ENCODE measurements at places on chromosomes 3 and 15. TPM values are rescaled to one million over a fixed set of nuclear protein-coding genes. Genes with fewer than 3 reads are reported as not detected.

DNA sequence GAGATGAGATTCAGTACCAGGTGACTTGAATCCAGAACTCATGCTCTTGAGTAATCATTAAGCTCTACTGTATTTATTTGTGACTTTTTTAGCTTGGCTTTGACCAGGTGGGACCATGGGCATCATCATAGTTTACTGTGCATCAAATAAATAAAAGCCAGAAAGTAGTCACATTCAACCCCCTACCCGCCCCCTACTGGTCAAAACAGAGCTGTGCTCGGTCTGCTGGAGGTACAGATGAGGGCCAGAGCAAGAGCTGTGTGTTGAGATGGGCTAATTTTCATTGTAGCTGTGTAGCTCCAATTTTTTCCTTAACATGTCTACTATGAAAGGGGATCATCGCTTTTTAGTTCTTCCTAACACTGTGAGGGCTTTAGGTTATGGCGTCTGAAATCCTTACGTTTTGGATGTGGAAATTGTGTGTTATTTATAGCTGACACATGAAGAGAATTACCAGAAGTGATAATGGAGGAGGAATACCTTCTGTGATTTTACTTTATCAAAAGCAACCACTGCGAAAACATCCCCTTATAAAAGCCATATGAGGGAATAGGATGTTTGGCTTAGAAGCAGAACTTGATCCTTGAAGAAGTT, 375.1 kb downstream of the PTPRG start:
- DNase-seq = no peak
- no peak overlapping the region for H3K4me3 ChIP-seq
- no peaks in the 10 kb centered on the region for H3K4me1 ChIP-seq
- no peak overlapping the region for H3K27ac ChIP-seq

Gene SCN11A
- not detected for total RNA-seq

Gene DLEC1
- total RNA-seq = 3.8 TPM

Gene GALNT15
- total RNA-seq = not detected

Gene TRH
- not detected for total RNA-seq

Gene ANKRD34C
- not detected for total RNA-seq

GRCh38 chr3:106332884-106333283, 464.1 kb upstream of the CBLB start:
- peaks cover 65% of the 10 kb centered on the region for H3K4me1 ChIP-seq
- DNase-seq = peak; percentile 55
- peaks cover 8% of the 10 kb centered on the region for H3K36me3 ChIP-seq
- H3K27ac ChIP-seq = peak overlapping the region; percentile 80

Gene AGBL1
- not detected for total RNA-seq

DNA sequence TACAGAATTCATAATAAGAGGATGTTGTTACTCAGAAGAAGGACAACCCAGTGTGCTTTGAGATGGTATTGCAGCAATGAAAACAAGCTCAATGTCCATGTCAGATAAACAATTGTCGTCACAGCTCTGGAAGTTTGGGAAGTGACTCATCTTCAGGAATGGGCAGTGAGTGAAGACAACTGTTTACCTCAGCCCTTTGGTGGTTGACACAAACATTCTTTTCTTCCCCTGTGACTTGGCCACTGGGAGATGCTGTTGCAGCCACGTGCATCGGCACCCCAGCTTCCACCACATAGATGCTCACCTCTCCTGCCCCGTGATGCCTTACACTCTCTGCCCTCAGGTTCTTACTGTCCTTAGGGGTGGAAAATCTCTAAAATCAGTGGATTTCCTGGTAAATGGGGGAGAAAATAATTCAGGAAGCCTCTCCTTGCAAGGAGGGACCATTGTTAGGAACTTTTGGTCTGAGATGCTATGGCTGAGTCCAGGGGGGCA, 114.1 kb upstream of the GALNT15 start:
- no peak overlapping the region for H3K27ac ChIP-seq
- H3K36me3 ChIP-seq = no peaks in the 10 kb centered on the region
- no peaks in the 10 kb centered on the region for H3K4me1 ChIP-seq
- no peak for DNase-seq
- H3K27me3 ChIP-seq = peaks cover 7% of the 10 kb centered on the region

Gene POMGNT2
- 7.8 TPM for total RNA-seq

GRCh38 chr3:150636258-150636657, 33.1 kb downstream of the SELENOT start:
- H3K4me3 ChIP-seq = no peak overlapping the region
- peaks cover 13% of the 10 kb centered on the region for H3K36me3 ChIP-seq
- no peak for DNase-seq
- no peak overlapping the region for H3K27ac ChIP-seq

DNA sequence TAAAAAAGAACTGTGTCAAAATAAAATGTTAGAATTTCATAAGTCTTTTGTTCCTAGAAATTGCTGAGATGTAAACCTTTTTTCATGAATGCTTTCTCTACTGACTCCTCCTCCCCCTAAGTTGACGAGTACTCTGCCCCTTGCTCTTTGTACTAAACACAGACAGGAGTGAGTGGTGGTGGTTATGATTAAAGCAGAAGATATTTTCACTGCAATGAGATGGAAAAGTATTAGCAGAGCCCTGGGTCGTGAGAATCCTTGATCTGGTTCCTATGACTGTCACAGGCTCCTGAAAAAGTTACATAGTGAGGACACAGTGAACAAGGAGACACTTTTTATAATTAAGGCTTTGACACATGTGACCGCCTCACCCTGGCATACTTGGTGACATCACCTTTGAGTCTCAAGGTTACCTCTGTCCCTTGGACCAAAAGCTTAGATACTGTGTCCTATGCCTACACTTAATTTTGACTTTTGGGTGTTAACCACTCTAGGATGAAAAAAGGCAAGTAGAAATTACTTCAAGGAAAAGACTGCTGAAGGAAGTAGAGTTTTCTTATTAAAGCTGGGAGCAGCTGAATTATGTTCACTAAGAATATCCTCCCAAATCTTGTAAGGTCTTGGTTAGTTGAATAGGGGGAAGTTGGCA, 130.4 kb upstream of the LYSMD4 start:
- no peak overlapping the region for H3K4me3 ChIP-seq
- H3K27me3 ChIP-seq = no peaks in the 10 kb centered on the region
- no peak for DNase-seq
- peaks cover 2% of the 10 kb centered on the region for H3K4me1 ChIP-seq
- H3K27ac ChIP-seq = no peak overlapping the region

DNA sequence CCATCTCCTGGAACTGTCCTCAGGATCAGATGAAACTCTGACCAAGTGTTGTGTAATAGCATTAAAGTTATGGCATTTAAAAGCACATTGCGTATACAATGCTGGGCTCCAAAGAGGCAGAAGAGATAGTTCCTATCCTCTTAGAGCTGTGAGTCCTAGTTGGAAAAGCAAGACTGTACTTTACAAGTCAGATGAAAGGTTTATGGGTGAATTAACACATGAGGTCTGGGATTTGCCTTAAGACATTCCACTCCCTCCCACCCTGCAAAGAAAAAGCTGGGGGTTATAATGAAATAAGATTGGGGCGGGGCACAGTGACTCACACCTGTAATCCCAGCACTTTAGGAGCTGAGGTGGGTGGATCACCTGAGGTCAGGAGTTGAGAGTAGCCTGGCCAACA, 35.6 kb downstream of the SNAPC5 start:
- no peak for DNase-seq
- no peaks in the 10 kb centered on the region for H3K27me3 ChIP-seq
- peaks cover 45% of the 10 kb centered on the region for H3K36me3 ChIP-seq
- no peak overlapping the region for H3K4me3 ChIP-seq
- peaks cover 9% of the 10 kb centered on the region for H3K4me1 ChIP-seq

GRCh38 chr15:43441316-43441715, 51.6 kb downstream of the TP53BP1 start:
- no peak for DNase-seq
- no peak overlapping the region for H3K4me3 ChIP-seq
- H3K4me1 ChIP-seq = peaks cover 11% of the 10 kb centered on the region
- H3K27ac ChIP-seq = peak overlapping the region; percentile 89
- H3K27me3 ChIP-seq = no peaks in the 10 kb centered on the region

DNA sequence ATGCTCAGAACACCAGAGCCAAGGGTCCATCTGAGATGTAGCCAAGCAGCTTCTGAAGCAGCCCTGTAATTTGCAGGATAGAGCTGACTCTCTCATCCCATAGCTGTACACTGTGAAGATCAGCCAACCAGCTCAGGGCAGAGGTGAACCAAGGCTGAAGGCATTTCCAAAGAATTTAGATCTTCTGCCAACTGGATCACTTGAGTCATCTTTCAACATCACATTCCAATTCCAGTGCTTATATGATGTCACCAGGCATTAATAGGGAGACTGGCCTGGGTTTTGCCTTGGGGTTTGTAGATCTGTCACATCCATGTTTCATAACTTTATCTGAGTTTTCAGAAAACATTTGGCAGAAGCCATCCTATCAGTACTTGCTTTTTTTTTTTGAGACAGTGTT, 98.2 kb downstream of the NR2F2 start:
- no peak for DNase-seq
- no peak overlapping the region for H3K27ac ChIP-seq
- no peaks in the 10 kb centered on the region for H3K36me3 ChIP-seq
- no peak overlapping the region for H3K4me3 ChIP-seq
- H3K27me3 ChIP-seq = no peaks in the 10 kb centered on the region

- H3K27ac ChIP-seq = no peak overlapping the region
- H3K4me3 ChIP-seq = no peak overlapping the region
- H3K27me3 ChIP-seq = no peaks in the 10 kb centered on the region
- no peaks in the 10 kb centered on the region for H3K4me1 ChIP-seq
Measured at GRCh38 chr15:101048176-101048575, 129.0 kb downstream of the LRRK1 start.

DNA sequence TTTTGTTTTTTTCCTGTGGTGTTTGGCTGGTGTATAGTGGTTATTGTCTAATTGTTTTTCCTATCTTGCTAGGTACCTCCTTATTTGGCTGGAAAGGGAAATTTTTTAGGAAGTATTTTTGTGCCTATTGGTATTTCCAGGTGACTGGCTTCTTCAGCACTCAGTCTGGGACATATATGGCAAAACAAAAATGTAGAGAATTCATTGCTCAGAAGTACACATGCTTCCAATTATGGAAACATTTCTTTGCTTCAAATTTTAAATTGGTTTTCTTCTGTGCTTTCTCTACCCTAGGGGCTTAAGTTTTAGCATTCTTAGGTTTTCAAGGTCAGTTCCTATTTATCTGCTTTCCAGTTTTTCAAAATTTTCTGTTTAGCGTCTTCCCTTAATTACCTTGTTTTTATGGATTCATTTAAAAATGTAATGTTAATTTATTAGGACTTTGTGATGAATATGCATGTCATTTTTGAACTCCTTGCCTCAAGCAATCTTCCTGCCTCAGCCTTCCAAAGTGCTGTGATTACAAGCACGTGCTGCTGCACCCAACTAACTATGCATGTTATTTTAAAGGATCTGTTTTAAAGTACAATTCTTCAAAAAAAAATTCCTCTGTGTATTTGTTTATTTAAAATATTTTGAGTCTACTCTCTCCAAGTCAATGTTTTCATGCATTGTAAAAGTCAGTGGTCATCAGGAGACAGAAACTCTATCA, 231.9 kb upstream of the DPPA4 start:
- H3K27me3 ChIP-seq = no peaks in the 10 kb centered on the region
- no peaks in the 10 kb centered on the region for H3K36me3 ChIP-seq
- no peak overlapping the region for H3K27ac ChIP-seq
- no peak for DNase-seq
- no peaks in the 10 kb centered on the region for H3K4me1 ChIP-seq

Gene IQCF5
- not detected for total RNA-seq

GRCh38 chr3:188230962-188231361, 77.0 kb downstream of the LPP start:
- peaks cover 24% of the 10 kb centered on the region for H3K36me3 ChIP-seq
- no peaks in the 10 kb centered on the region for H3K4me1 ChIP-seq
- H3K27me3 ChIP-seq = no peaks in the 10 kb centered on the region
- no peak overlapping the region for H3K27ac ChIP-seq
- no peak overlapping the region for H3K4me3 ChIP-seq

GRCh38 chr3:136856665-136857064, 5.3 kb upstream of the NCK1 start:
- no peak overlapping the region for H3K4me3 ChIP-seq
- peaks cover 42% of the 10 kb centered on the region for H3K4me1 ChIP-seq
- H3K27ac ChIP-seq = no peak overlapping the region
- H3K36me3 ChIP-seq = peaks cover 38% of the 10 kb centered on the region

- DNase-seq = no peak
- H3K4me1 ChIP-seq = no peaks in the 10 kb centered on the region
- no peak within 1 kb of the TSS for H3K27ac ChIP-seq
- H3K27me3 ChIP-seq = peaks cover 6% of the 10 kb centered on the region
- H3K36me3 ChIP-seq = no peaks in the 10 kb centered on the region
Measured at GRCh38 chr15:74235962-74236361, at the start of gene CCDC33. Gene CCDC33, plus strand, starts transcription at chr15:74236326. Its CDS starts 394 bp downstream, at chr15:74236720.

GRCh38 chr3:30779686-30780287, 114.7 kb downstream of the GADL1 start:
- no peak overlapping the region for H3K4me3 ChIP-seq
- H3K4me1 ChIP-seq = no peaks in the 10 kb centered on the region
- peaks cover 9% of the 10 kb centered on the region for H3K27me3 ChIP-seq
- no peak for DNase-seq

DNA sequence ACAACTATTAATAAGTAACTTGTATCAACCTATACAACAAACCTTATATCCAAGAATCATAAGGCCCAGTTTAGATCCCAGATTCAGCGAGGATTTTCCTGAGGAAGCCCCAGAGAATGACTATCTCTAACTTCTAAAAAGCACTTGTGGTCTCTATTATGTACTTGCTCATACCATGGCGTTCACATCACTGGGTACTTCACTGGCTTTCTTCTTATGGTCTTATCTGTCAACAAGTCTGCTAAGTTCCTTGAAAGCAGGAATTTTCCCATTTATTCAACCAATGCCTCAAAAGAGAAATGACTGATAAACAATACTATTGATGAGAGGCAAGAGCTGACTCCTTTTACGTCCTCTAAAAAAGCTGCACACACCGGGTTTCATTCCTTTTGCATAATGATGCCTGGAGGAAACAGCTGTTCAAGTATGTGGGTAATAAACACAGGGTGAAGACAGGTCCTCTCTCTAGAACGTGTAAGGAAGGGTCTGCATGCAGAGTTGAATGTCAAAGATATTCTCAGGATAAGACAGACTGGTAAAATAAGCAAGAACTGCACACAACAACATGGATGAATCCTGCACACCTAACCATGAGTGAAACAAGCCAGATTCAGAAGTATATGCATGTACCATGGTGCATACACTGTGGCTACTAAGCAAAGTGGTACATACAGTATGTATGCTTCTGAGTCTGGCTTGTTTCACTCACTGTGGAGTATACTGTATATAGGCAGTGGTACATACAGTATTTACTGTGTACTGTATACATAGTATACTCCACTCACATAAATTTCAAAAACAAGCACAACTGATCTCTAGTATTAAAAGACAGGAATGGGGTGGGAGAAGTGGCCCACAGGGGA, 408.7 kb downstream of the SHQ1 start:
- DNase-seq = no peak
- H3K36me3 ChIP-seq = peaks cover 75% of the 10 kb centered on the region
- no peak overlapping the region for H3K4me3 ChIP-seq

- H3K4me1 ChIP-seq = peaks cover 72% of the 10 kb centered on the region
- no peaks in the 10 kb centered on the region for H3K27me3 ChIP-seq
- H3K36me3 ChIP-seq = peaks cover 11% of the 10 kb centered on the region
- no peak for DNase-seq
- no peak overlapping the region for H3K4me3 ChIP-seq
Measured at GRCh38 chr3:136184703-136185102, 11.4 kb downstream of the MSL2 start.

GRCh38 chr15:64343222-64343621, 12.8 kb downstream of the CSNK1G1 start:
- no peaks in the 10 kb centered on the region for H3K27me3 ChIP-seq
- no peak overlapping the region for H3K27ac ChIP-seq
- no peak for DNase-seq
- no peak overlapping the region for H3K4me3 ChIP-seq
- peaks cover 34% of the 10 kb centered on the region for H3K36me3 ChIP-seq
- H3K4me1 ChIP-seq = peaks cover 13% of the 10 kb centered on the region

Gene NDN
- total RNA-seq = 2.8 TPM
